ENCODE measurements at places on chromosomes 5 and 9.

- no peak for DNase-seq
Observed at GRCh38 chr5:109877670-109878045, 187.9 kb downstream of the MAN2A1 start.

DNA sequence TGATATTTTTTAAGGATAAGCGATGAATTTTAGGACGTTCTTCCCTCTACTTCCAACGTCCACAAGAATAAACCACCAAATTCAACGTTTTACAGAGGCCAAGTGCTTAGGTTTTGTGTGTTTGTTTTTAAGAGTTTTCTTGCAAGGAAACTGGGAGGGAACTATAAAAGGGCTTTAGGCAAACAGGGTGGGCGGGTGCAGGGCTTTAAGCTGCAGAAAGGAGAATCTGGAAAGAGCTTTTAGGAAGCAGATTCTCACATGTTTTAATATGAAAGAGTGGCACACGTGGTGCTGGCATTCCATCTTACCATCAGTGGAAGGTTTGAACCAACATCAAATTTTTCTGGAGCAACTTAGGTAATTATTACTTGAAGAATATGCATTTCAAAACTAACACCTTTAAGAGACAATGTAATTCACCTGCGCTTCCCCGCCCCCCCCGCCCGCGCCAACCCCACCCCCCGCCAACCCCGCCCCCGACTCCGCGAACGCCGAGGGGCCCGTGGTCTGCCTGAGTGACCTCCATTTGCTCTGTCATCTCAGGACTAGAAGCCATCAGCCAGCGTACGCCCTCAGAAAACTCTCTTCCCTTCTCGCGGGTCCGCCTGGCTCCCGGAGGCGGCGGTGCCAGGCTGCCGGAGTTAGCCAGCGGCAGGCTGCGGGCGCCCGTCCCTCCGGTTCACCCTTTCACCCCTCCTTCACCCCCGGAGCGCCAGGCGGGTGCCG is 911 bp upstream of the PIK3R1 start:
- DNase-seq: no peak

- no peak for DNase-seq
Observed at GRCh38 chr5:88732862-88733261, 150.1 kb downstream of the MEF2C start.

GRCh38 chr5:151224372-151224771 is 480 bp upstream of the CCDC69 start:
- no peak for DNase-seq

DNA sequence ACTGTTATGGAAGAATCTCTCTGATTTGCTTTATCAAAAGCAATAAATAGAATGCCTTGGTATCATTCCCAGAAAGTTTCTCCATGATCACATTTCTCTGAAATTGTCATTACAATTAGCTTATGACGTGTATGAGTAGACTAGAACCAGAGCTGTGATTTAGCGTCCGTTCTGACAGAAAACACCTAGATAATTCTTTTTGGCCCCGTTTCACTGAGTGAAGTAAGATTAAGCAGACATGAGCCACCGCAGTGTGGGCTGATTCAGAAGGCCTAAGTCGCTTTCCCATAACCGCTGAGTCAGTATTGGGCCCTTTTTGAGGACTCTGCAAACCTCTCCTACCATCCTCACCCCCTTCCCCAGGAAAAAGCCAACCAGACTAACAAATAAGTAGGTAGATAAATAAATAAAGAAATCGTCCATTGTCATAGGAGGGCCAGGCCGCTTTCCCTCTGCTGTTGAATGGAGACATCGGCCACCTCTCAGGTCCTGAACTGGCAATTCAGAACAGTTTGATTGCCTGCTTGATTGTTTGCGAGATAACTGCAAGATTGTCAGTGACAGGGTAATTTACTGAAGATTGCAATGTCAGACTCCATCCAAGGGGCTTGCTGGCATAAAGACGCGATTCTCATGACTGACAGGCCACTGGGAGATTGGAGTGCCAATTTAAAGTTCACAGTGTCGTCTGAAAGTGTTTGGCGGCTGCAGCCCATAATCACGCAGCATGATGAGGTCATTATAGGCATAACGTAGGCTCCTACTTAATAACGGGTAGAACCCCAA is 105.0 kb upstream of the WWC1 start:
- no peak for DNase-seq

- DNase-seq: no peak
Observed at GRCh38 chr5:96384353-96384752, 48.7 kb downstream of the PCSK1 start.

DNA sequence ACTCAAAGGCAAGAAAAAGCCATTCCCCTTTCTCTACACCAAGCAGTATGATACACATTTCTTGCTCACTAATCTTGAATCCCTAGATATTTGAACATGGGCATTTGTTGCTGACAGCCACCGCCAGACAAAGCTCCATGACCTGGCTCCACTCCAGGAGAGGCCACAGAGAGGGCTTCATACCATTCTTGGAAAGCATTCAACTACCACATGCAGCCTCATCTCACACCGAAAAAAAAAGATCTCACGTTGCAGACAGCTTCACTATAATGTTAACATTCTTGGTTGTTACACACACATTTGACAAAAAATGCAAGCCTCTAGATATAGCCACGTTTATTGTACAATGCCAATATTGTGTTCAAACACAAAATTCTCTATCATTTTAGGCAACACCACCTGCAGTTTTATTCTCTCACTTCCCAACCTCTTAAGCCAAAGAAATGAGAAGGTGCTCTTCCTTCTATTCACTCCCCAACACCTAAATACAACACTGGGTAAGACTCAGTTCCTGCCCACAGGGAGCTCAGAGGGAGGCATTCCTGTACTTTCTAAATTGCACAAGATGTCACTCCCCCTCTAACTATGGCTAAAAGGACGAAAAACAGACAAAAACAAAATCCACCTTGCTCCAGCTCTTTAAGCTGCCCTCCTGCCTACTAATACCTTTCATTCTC is 222.4 kb downstream of the TSSK1B start:
- DNase-seq: no peak

- DNase-seq: no peak
Observed at GRCh38 chr5:141825791-141826560, 52.2 kb downstream of the PCDH1 start.

DNA sequence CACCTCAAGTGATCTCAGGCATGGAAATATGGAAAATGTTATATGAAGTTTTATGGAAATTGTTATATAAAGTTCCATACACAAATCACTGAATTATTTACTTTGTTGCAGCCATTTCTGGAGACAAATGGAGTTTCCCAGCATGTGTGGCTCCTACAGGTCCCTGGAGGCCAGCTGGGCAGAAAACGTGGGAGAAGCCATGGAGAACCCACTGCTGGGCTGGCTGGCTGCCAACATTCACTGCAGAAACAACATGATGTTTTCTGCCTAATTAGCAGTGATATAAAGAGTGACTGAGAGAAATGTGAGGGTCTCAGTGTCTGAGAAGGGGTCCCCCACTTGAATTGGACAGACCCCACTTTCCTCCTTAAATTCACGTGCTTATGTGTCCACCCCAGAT is 208.8 kb upstream of the IRX2 start:
- peak; percentile 9 for DNase-seq

- no peak for DNase-seq
Observed at GRCh38 chr9:17013010-17013409, 121.8 kb upstream of the CNTLN start.

DNA sequence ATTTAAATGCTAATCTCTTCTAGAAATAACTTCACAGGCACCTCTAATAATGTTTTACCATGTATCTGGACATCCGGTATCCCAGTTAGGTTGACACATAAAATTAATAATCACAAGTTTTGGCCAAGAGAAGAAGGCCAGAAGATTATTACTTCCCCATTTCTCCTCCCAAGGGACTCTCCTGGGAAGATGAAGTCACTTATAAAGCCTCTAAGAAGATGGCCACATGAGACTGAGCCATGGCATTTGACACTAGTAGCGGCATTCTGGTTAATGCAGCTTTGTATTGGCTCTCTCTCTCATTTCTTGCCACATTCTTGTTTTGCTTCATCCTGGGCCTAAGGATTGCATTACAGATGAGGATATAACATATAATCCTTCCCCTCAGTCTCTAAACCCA is 34.5 kb upstream of the RASA1 start:
- no peak for DNase-seq

- no peak for DNase-seq
Observed at GRCh38 chr9:131743096-131743495, 3.2 kb upstream of the RAPGEF1 start.

DNA sequence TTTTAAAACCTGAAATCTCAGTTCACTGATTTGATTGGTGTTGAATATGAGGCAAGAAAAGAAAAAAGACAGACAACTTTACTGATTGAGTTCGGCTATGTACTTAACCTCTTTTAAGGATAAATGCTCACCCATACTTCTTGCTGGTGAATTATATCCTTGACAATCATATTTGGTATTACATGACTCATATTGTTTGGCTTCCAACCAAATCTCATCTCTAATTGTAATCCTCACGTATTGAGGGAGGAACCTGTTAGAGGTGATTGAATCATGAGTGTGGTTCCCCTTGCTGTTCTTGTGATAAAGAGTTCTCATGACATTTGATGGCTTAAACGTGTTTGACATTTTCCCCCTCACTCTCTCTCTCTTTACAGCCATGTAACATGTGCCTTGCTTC is 255.6 kb upstream of the IZUMO3 start:
- no peak for DNase-seq

DNA sequence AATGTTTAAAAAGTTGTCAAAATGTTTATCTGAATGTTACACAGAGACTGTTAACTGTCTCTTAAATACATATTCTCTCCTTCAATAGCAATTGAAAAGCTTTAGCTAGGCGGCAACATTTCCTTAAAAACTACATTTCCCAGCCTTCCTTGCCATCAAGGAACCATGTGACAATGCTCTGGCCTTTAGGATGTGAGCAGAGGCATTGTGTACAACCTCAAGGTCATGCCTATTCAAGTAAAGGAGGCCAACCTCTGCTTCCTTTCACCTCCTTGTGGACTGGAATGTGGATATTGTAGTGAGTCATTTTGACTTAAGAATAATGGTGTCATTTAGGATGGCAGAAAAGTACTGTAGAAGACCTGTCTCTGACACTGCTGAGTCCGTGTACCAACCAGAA is 23.7 kb upstream of the MROH2B start:
- DNase-seq: no peak

DNA sequence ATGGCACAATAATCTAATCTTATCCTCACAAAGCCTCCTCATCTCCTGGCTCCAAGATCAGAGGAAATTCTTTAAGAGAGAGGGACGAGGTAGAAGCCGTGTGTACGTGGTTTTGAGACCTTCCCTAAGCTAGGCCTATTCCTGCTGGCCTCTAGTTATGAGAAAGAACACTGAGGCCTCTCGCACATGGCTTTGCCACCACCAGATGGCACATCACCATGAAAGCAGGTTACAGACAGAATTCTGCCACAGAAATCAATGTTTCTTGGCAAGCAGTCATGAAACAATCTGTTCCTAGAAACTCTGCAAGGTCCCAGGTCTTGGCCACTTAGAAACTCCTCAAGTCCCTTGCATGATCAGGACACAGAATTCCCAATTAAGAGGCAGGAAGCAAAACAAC is 268.2 kb upstream of the TAS2R1 start:
- no peak for DNase-seq

GRCh38 chr5:18497089-18497488 is 862.8 kb downstream of the TAF11L14 start:
- no peak for DNase-seq

DNA sequence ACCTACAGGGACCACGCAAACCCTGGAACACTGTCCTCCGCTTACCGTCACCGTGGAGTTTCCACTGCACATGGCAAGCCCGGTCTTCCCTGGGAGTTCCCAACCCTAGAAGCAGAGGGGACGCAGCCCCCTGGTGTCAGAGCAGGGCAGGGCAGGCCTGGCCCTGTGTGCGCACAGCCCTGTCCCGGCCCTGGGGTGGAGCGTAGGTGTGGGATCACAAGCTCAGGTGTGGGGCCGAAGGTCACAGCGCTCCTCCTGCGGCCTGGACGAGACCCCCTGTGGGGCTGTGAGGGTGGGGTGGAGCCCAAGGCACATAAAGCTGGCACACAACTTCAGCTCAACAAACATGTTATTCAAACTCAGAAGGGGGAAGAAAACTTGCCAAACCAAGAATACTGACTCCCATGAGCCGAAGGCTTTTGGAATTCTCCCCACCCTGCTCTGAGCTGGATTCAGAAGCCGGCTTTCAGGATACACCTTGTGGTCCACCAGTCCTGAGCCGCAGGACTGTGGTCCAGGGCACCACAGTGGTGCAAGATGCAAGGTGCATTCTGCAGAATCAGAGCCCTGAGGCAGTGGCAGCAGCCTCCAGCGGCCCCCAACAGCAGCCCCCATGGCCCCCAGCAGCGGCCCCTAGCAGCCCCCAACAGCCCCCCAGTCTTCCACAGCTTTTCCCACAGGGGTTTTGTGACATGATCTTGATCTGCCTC is 11.8 kb upstream of the EXOC3 start:
- peak; percentile 64 for DNase-seq

- no peak for DNase-seq
Observed at GRCh38 chr9:99699396-99699795, 122.3 kb upstream of the NR4A3 start.

- DNase-seq: no peak
Observed at GRCh38 chr5:108636135-108636853, 111.4 kb upstream of the FER start.

GRCh38 chr5:6405591-6405990 is 27.2 kb upstream of the MED10 start:
- DNase-seq: no peak

DNA sequence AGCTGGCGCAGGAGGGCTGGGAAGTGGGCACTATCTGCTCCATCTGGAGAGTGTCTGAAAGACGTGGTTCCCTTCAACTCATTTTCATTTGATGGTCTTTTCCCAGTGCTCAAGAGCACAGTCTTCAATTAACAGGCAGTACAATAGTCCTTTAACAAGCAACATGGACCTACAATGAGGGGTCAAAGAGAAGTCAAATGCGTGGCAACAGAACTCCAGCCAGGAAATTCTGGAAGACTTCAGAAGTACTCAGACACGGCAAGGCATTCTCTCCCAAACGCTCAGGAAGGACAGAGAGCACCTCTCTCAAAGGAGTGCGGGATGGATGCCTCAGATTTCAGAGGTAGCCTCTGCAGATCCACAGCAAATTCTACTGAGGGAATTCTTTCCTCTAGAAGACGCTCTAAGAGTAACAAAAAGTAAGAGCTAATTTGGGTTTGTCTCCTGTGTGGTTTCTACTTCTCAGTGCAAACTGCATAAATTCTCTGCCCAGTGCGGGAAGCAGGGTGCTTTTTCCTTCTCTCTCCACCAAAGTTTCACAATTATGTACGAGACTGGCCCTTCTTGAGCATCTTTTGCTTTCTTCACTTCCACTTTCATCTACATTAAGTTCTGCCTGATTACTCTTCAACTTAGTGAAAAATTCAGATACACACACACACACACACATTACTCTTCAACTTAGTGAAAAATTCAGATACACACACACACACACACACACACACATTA is 56.4 kb downstream of the LHFPL2 start:
- no peak for DNase-seq

- DNase-seq: no peak
Observed at GRCh38 chr9:124593651-124594058, 86.5 kb upstream of the NR5A1 start.

All from NCI-H1930 (cell line).